ENCODE measurements at places on chromosomes 5 and 9.

GRCh38 chr5:155794795-155795194, 532.2 kb upstream of the SGCD start:
- DNase-seq: no peak

DNA sequence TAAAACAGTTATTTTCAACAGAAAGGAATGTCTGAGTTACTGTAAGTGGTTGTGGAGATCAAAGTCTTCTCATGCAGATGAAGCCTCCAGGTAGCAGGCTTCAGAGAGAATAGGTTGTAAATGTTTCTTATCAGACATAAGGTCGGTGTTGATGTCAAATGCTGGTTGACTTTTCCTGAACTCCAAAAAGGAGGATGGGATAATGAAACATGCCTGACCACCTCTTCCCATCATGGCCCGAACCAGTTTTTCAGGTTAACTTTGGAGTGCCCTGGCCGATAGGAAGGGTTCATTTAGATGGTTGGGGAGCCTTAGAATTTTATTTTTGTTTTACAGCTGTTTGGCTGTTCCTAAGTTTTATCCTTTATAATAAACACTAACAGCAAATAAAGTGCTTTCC, 478.4 kb downstream of the ACTL7B start:
- no peak for DNase-seq

- no peak for DNase-seq
Observed at GRCh38 chr9:138099803-138100598, 222.4 kb downstream of the CACNA1B start.

- DNase-seq: no peak
Observed at GRCh38 chr9:73081979-73082657, 69.5 kb upstream of the ANXA1 start.

DNA sequence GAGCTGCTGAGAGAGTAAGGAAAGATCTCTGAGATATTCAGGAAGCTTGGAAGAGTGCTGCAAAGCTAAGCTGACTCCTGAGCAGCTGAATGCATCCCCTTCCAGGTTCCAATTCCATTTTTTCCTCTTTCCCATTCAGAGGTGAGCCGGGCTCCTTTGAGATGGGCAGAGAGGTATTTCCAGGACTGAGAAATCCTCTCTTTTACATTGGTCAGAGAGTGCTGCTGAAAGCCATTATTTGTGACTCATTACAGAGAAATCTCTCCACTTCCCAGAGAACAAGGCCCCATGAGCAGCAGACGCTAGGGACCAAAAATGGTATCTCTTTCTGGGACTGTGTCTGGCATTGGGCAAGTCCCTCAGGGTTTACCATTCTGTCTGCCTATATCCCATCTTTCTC, 3.7 kb downstream of the MCTP1 start:
- DNase-seq: no peak

GRCh38 chr5:99061299-99061698, 132.5 kb upstream of the CHD1 start:
- no peak for DNase-seq

- DNase-seq: peak; percentile 92
Observed at GRCh38 chr9:124940894-124941678, at the start of gene GOLGA1. Gene GOLGA1 (minus strand): TSS chr9:124941083. CDS start chr9:124938711, 2,372 bp downstream.

- DNase-seq: no peak
Observed at GRCh38 chr9:127380479-127380878, 16.5 kb upstream of the SLC2A8 start.

DNA sequence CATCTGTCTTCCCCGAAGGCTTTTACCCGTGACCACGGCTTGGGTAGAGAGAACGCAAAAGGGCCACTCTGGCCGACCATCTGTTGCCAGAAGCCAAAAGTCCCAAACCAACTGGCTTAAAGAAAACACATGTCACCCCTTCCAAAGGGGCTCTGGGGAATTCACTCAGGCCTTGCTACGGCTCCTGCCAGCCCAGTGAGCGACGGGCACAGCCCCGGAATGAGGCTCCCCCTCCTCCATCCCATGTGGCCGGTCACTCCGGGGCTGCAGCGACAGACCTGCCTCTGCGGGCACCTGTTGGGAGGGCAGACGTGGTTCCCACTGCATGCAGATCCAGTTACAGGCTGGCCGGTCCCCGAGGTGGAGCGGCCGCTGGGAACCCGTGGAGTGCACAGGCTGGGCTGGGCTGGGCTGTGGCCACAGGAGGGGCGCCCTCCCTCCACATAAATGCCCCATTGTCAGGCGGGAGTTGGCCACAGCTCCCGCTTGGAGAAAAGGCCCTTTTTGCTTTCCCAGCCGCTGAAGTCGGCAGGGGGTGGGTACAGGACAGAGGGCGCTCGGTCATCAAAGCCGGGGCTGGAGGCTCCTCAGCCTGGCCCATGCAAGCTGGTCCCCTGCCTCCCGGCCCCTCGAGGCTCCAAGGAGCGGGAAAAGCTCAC, 19.9 kb downstream of the NOTCH1 start:
- DNase-seq: no peak

DNA sequence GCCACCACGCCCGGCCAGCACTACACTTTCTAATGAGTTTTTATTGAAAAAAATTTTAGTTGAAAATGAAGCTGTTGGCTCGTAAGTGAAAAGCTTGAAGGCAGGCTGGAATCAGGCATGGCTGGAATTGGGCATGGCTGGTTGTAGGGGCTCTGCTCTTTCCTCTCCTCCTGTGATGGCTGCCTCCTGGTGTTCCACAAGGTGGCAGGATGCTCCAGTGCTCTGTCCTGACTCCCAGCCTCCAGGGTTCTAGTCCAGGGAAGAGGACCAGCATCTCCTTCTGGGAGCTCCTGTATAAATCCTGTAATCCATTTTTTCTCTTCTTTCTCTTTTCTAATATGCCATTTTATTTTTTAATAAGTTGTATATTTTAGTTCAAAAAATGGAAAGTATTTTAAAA, 57.2 kb upstream of the DHFR start:
- DNase-seq: no peak

All from T-helper 9 cell (primary cell).